Stimulated activated CD8-positive, alpha-beta memory T cell treated with anti-CD3 and anti-CD28 coated beads, Interleukin-7, amount 100 ng/mL, for 24 hours (primary cell): ENCODE measurements at places on chromosomes 4 and X.

- DNase-seq: no peak
These were observed 122.3 kb downstream of the VCX3B start for GRCh38 chrX:8586953-8587352.

- DNase-seq: no peak
These were observed 52.4 kb downstream of the CBLL2 start for GRCh38 chrX:22325096-22325495.

- peak; percentile 1 for DNase-seq
These were observed 763 bp downstream of the USP38 start for GRCh38 chr4:143185253-143186107.

DNA sequence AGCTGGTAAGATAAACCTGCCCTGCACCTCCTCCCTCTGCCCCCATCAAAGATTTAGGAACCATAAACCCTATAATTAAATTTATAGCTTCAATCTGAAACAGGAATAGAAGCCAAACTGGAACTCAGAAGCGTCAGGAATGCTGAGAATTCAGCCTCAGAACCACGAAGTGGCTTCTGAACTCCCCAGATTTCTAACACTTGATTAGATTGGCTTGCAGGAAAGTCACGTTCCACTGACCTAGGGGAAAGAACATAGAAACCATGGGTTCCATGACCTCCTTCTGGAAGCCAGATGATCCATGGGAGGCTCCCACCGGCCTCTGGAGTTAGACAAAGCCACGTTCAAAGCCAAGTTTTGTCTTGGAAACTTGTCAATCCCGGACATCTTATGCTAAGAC is 356.5 kb downstream of the MID1IP1 start:
- no peak for DNase-seq

DNA sequence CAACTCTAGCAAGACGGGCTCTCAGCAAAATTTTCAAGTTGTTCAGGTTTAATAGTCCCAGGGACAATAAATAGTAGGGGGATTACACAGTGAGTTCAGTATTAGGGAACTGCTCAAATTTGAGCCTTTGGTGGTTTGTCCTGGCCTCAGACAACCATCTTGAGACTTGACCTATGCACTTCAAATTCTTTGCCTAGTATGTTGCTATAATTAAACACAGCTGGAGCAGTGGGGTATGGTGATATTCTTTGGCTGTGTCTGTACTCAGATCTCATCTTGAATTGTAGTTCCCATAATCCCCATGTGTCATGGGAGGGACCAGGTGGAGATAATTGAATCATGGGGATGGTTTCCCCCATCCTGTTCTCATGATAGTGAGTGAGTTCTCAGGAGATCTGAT is 43.3 kb upstream of the TEX13A start:
- no peak for DNase-seq

GRCh38 chrX:37959212-37960021 is 46.9 kb upstream of the SYTL5 start:
- no peak for DNase-seq

DNA sequence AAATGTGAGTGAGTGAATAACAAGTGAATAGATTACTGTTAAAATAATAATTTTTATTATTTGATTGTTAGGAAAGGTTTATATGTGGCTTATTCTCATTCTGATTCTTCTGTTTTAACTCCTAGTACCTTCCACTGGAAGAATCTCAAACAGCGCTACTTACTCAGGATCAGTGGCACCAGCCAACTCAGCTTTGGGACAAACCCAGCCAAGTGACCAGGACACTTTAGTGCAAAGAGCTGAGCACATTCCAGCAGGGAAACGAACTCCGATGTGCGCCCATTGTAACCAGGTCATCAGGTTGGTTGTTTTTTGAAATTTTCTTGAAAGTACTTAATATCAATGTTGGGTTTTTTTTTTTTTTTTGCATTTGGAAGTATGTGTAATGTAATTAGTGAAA is 117.6 kb upstream of the BMPR1B start:
- no peak for DNase-seq

DNA sequence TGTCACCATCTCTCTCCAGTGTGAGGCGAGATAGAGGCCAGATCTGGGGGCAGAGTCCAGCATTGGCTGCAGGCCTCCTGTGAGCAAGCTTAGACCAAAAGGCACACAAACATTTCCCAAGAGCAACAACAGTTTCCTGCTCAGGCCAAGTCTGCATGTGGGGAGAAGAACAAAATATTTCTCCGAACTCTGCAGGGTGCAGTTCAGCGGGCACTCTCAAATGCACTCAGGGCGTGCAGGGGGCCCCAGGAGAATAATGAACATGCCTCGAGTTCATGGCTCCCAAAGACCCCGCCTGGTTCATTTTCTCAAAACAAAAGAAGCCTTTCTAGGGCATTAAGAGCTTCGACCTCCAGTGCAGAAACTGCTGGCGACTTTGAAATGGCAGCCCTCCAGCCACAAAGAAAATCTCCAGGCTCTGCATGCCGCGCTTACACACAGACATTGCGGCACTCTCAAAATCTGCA is 57.8 kb upstream of the HELT start:
- DNase-seq: no peak

DNA sequence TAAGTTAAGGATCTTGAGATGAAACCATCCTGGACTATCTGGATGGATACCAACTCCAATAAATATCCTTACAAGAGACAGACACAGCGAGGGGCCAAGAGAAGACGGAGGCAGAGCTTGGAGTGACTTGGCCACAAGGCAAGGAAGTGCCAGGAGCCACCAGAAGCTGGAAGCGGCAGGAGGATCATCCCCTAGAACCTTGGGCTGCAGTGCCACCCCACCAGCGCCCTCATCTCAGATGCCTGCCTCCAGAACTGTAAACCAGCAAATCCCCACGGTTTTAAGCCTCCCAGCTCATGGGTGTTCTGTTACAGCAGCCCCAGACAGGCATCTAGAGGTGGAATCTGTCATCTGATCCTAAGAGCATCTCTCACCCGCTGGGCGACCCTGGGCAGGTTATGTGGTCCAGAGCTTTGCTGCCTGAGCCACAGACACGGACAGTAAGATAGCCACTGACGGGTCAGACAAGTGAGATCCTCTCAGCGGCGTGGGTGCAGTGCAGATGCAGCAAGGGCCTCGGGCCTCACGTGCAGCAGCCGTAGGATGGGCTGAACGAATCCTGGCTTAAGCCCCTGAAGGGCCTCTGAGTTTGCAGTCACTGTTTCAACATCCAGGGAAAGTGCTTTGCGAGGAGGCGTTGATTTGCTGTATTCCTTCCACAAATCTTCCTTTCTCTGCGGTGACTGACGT is 25.1 kb upstream of the MXD4 start:
- DNase-seq: no peak
